ENCODE measurements at places on chromosomes 3 and 15.

GRCh38 chr3:8741581-8742261, 8.1 kb downstream of the CAV3 start:
- DNase-seq, result no peak

GRCh38 chr3:35500641-35501350, 138.5 kb upstream of the ARPP21 start:
- no peak for DNase-seq

DNA sequence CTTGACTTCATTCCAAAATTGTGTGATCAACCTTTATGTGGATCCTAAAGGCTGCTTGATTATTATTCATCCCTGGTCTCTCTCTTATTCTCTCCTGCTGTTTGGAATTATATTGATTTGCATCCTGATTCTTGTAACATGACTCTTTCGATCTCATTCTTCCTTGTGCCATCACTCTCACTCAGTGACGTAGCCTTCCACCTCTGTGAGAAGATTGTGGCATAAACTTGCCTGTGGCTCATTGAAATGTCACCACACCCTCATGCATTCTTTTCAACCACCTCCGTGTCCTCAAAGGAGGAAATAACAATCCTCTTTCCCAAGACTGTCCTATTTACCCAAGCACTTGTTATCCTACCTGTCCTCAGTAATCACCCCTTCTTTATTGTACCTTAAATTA, 41.3 kb upstream of the GCNT3 start:
- DNase-seq, result no peak

DNA sequence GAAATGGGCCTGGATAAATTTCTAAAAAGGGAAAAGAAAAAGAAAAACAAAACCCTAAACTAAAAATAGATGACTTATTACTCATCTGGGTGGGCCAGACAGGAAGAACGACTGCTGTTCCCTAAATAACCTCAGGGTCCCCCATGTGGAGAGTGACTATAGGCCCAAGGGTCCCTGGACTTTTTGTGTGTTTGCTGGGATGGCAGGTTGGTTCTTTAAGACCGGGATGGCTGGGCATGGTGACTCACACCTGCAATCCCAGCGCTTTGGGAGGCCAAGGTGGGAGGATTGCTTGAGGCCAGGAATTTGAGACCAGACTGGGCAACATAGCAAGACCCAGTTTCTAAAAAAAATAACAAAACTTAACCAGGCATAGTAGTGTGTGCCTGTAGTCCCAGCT, 43.8 kb upstream of the TRA2B start:
- DNase-seq, result no peak

- no peak for DNase-seq
These were observed 1076.8 kb downstream of the TUSC7 start for GRCh38 chr3:117786349-117786748.

GRCh38 chr15:51793521-51794305, 35.7 kb upstream of the TMOD3 start:
- DNase-seq, result no peak

DNA sequence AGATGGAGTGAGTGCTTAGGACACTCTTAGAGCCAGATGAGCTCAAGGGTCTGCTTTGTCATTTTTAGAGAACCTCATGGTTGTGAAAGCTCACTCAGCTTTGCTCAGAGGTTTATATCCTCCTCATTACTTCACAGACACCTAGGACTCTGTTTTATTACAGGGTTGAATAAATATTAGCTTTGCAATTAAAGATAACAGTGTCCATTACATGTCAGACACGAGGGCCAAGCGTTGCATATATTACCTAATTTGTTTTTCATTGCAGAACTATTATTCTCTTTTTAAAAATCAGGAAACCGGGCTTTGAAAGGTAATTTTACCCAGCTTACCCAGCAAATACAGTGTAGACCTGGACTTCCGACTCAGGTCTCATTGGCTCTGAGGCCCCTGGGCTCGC, 16.1 kb downstream of the MAP6D1 start:
- DNase-seq, result no peak

- no peak for DNase-seq
These were observed 94.4 kb downstream of the MYLK start for GRCh38 chr3:123789760-123790159.

DNA sequence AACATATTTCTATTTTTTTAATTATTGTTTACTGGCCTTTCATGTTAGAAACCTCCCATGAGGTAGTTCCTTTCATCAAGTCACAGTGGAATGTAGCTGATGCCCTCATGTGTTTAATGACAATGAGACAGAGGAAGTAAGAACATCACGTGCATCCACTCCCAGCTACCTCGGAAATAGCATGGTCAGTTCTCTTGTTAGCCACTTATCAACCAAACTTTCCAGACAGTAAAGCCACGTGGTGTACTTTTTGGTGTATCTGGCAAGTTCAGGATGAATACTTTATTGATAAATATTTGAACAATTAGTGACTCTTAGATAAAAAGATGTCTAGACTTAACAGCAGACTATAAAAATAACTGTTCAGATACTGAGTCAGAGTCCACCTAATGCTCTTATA, 781.7 kb downstream of the MECOM start:
- DNase-seq, result peak; percentile 29

DNA sequence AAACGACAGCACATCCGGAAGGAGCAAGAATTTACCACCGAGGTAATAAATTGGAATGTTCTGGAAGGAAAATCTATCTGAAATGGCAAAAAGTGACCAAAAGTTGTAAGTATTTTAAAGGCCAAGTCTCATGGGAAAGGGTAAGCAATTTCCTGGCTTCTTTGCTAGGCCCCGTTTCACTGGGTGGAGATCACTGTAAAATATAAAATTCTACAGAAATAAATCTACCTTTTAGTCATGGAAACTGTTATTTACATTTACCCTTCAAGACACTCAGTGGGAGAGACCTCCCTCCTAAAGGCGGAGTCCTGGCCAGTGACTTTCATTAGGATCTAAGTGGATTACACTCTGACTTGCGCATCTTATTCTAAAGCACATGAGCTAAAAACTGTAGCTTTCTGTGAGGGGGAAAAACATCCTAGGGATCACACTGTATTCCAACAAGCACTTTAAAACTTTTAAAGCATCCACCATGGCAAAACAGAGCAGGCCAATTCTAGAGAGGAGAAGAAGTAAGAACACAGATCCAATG, 28.8 kb downstream of the LYZL4 start:
- no peak for DNase-seq

GRCh38 chr3:110164632-110165369, 827.5 kb upstream of the DPPA4 start:
- DNase-seq, result no peak

DNA sequence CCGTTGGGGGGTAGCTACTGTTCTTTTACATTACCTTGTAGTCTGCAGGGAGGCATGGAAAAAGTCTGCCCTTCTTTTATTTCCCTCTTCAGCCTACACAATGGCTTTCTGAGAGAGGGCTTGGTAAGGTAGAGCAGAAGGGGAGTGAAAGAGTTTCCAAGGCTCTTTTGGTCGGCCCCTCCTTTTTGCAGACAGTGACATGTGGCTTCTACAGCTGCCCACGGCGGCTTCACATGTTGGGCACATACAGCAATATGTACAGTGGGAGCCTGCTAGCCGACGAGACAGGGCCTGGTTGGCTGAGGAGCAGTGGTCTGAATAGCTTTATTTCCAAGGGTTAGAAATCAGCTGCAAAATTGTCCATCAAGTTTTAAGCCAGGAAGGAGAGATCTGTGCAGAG, 4.0 kb downstream of the INAFM2 start:
- no peak for DNase-seq

DNA sequence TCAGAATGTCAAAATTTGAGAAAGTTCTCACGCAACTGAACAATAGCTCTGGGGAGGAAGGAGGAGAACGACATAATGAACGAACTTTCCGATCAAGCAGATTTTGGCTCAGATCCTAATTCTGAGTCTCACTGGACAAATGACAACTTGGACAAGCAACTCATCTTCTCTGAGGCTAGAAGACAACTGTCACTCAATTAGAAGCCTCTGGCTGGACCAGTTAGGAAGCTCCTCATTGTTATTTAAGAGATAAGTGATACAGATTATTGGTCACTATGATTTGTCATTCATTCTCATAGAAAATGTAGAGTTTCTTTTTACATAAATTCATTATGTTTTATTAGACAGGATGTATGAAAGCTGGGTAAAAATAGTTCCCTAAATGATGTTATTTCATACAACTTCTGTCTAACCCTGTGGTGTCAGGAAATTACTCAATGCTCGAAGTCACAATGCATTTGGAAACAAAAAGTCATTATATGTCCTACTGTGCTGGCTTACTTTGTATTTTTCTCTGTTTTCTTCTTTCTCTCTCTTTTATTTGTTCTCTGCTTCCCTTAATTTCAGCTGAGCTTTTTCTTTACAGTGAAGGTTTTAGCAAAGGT, 11.0 kb upstream of the C3orf49 start:
- DNase-seq, result peak; percentile 46

GRCh38 chr15:50071551-50072258, 47.3 kb downstream of the ATP8B4 start:
- no peak for DNase-seq

DNA sequence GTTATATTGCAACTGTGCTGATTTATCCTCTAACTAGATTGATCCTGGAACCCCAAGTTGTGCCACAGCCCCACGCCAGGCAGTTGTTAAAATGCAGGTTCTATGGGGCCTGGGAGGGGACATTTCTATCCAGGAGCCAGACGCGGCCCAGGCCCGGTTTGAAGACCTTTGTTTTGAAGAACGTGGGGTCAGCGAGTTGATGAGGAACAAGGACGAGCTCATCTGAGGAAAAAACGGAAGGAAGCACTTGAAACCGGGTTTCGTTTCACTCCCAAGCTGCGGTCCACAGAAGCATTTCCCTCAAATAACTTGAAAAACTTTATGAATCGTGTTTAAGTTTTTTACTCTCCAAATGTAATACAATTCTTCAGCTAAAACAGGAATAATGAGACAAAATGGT, 76.4 kb downstream of the CHSY1 start:
- no peak for DNase-seq

- DNase-seq, result no peak
These were observed 3.3 kb downstream of the VPS8 start for GRCh38 chr3:184815046-184815930.

DNA sequence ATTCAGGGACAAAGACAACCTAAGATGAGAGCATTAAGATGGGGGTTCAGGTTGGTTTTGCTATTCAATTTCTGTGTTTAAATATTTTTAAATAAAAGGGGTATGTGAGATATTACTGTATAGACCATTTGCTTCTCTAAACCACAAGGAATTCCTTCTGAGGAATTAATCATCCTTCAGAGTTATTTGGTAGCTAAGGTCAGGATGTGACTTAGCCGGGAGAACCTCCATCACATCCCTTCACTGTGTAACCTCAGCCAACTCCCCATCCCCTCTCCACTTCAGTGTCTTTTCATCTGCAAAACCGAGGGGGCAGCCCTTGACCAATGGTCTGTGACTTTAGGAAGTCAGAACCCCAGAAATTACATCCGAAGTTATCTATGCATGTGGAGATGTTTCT, 48.7 kb upstream of the SKOR1 start:
- DNase-seq, result no peak

GRCh38 chr3:186254676-186255650, 107.1 kb downstream of the DGKG start:
- DNase-seq, result no peak

- no peak for DNase-seq
These were observed 15.9 kb downstream of the ZXDC start for GRCh38 chr3:126459763-126460127.

DNA sequence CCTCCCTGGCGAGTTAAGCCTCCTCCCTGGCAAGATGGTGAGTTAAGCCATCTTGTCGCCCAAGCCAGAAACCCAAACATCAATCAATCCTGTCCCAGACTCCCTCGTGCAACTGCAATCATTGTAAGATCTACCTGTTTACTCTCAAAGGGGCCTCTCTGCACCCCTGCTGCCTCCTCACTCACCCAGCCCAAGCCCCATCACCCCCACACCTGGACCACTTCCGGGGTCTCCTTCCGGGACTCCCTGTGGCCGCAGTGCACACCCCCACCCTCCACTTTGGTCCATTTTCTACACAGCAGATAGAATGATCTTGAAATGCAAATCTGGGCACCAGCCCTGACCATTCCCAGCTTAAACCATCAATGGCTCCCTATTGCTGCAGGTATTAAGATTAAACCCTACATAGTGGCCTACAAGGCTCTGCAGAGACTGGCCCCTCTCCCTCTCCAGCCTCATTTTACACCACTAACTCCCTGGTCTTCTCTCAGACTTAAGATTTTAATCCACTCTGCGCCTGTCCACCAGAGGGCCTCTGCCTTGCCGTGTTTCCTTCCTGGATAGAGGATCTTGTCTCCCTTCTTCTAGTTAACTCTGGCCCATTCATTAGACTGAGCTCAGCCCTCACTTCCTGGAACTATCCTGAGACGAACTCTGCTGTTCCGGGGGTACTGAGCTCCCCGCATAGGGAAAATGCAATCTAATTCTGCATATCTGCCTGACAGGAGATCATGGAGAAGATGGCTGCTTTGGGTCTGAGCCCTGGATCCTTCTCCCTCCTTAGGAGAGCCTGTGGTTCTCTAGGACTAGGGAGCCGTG, 41.9 kb upstream of the SLC6A1 start:
- peak; percentile 12 for DNase-seq

DNA sequence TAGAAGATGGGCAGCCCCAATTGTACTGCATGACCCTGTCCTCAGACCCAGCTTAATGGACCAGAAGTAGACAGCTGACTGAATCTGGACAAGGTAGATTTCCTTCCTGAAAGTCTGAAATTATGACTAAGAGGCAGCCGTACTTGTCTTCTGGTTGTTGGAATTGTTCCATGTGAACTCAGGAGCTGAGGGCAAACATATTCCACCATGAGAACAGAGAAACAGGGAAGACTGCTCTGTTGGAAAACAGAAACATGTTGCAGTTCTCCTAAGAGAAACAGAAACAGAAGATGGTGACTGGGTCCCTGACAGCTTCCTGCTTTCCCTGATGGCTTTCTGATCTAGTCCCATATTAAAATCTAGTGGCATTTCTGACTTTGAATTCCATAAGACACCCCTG, 24.1 kb downstream of the POPDC2 start:
- no peak for DNase-seq

DNA sequence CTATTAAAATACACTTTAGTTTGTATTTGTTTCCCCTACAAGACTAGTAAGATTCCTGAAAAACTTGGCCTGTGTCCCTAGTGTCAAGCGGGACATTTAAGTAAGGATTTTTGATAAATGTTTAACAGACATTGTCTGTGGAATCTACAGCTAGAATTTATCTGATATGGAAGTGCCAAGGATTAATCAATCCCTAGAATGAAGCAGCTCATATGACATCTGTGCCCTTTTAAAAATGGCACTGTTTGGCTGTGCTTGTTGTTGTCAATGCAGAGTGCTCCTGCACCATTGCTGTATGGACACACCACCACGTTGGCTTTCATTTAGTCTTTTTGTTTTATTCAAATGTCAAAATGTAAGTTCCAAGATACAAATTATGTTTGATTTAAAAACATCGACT, 14.3 kb upstream of the PDCD7 start:
- no peak for DNase-seq

GRCh38 chr3:192106543-192106942, 620.8 kb downstream of the FGF12 start:
- DNase-seq, result no peak

DNA sequence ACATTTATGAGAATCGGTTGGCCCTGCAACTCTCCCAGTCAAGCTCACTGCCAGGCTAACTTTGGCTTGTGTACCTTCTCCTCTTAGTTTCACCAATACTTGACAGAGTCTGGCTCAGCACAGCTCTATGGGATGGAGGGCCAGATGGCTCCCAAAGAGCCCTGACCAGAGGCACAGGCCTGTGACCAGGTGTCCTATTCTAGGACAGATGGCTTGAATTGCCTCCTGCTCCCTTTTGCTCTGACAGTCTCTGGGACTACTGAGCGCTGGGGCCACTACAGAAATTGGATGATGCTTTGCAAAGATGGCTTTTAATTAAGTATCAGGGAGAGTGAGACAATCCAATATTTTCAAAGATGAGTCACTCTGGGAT, 10.3 kb upstream of the ARID3B start:
- no peak for DNase-seq
